ENCODE measurements at places on chromosomes 16 and 17.

DNA sequence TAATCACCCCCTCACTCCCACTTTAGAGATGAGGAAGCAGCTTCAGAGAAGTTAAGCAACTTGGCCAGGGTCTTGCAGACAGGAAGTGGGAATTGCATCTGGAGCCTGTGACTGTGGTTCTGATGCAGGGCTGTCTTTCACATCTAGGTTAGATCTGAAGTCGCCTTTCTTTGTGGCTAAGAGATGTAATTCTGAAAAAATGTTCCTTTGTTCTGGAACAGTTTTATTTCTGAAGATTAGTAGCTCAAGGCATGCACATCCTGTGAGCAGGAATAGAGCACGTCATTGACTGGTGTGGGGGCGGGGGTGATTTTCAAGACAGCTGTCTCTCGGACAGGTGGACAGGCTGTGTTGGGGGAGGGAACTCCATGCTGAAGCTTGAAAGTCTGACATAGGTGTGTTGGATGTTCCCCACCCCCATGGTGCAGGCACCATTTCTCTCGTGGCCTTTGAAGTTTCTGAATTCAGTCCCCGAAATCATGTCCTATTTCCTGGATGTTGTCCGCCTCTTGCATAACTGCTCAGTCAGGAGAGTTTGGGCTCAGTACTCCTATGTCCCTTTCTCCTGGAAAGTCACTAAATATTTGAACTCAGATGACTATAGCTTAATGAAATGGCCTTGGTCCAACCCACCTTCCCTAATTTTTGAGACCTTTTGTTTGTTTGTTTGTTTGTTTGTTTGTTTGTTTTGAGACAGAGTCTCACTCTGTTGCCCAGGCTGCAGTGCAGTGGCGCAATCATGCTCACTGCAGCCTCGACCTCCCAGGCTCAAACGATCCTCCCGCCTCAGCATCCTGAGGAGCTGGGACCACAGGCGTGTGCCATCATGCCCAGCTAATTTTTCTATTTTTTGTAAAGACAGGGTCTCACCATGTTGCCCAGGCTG lies 21.0 kb upstream of the HERPUD1 start:
- H3K27ac ChIP-seq = peak overlapping the region; percentile 77
- H3K36me3 ChIP-seq = no peaks in the 10 kb centered on the region
- H3K27me3 ChIP-seq = peaks cover 10% of the 10 kb centered on the region
- peak; percentile 51 for DNase-seq
- peak overlapping the region; percentile 36 for H3K4me3 ChIP-seq
- H3K4me1 ChIP-seq = peaks cover 49% of the 10 kb centered on the region

DNA sequence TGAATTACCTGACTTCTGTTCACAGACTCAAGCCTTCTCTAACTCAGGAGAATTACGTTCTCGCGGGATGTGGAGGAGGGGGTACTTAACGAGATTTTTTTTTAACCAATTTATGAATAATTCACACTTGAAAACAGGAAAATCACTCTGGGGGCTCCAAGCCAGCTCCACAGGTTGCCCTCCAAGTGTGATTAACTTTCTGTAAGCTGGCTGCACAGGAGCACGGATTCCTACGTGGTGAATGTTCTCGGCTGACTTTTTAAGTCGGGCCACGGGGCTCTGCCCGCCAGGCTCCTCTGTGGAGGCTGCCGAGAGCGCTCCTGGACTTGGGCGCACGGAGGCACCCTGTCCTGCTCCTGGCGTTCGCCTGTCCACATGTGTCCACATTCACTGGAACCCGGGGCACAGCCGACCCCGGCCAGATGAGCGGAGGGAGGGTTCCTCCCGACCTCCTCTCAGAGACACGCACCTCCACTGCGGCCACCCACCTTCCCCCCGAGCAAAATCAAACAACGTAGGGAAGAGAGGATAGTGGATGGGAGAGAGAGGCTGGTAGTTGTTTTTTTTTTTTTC lies 147.1 kb upstream of the CHMP6 start:
- H3K27ac ChIP-seq = no peak overlapping the region
- no peak for DNase-seq
- H3K27me3 ChIP-seq = no peaks in the 10 kb centered on the region
- H3K4me3 ChIP-seq = no peak overlapping the region

DNA sequence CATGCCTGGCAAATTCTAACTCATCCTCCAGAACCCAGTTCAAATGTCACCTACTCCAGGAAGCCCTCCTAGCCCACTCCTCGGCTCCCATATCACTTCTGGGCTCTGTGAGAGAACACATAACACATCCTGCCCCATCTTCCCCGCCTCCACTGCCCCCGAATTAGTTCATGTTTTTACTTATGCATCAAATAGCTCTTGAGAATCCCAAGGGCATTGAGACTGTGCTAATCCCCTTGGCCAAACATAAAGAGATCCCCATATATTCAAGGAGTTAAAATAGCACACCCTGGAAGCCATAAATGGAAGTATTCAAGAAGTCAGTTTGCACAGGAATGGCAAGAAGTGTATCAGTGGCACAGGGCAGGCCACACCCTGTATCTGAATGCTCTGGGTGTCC lies 2.0 kb upstream of the CREBBP start:
- H3K4me1 ChIP-seq = peaks cover 22% of the 10 kb centered on the region
- H3K27me3 ChIP-seq = peaks cover 4% of the 10 kb centered on the region

DNA sequence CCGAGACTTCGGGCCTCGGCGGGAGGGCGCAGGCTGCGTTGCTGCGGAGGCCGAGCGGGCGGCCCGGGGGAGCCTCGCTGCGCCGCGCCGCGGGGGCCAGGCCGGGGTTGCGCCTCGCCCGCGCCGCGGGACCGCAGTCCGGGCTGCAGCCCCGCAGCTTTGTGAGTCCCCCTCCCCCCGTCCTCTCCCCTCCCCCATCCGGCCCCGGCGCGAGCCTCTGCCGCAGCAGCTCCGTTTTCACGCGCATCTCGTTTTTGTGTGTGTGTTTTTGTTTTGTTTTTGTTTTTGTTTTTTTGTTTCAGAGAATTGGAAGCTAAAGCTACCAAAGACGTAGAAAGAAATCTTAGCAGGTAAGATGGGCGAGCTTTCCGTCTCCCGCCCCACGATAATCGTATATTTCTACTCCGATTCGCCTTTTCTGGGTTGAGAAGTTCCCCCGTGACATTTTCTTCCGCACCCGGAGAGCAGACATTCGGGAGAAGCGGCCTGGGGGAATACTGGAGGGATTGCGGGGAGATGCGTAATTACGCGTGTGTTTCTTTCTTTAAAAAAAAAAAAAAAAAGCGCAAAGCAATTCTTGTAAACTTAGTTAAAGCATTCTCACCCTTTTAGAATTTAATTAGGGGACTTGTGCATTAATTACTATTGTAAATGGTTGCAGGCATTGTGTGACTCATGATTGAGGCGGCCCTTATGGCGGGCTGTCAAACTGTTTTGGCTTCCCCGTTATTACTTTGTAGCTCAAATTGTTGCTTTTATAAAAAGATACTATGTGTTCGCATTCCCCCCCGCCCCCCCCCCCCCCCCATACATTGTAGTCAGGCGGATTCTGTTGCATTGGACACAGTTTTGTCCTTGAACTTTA lies 732 bp downstream of the TNRC6A start:
- peak overlapping the region; percentile 97 for H3K4me3 ChIP-seq
- no peak for DNase-seq
- peaks cover 34% of the 10 kb centered on the region for H3K36me3 ChIP-seq
- peaks cover 41% of the 10 kb centered on the region for H3K4me1 ChIP-seq

GRCh38 chr16:85810742-85811115 lies 11.2 kb downstream of the COX4I1 start:
- DNase-seq = no peak
- no peak overlapping the region for H3K27ac ChIP-seq
- H3K36me3 ChIP-seq = peaks cover 9% of the 10 kb centered on the region

- DNase-seq = peak; percentile 97
- no peaks in the 10 kb centered on the region for H3K4me1 ChIP-seq
- H3K4me3 ChIP-seq = no peak overlapping the region
- no peak overlapping the region for H3K27ac ChIP-seq
- H3K27me3 ChIP-seq = no peaks in the 10 kb centered on the region
Measured at GRCh38 chr17:58630883-58631522, 60.8 kb downstream of the TEX14 start.

DNA sequence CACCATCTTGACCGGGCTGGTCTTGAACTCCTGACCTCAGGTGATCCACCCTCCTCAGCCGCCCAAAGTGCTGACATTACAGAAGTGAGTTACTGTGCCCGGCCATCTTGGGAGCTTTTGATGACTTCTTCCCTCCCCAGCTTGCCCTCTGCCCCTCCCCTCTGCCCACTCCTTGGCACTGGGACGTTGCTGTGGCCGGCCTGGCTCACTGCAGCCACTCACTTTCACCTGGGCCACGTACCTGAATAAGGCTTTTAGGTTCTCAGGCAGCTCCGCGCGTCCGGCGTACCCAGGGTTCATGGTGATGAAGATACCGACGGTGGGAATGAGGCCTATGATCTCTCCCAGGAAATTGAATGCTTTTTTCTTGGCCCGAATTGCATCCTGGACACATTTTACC lies 81.6 kb downstream of the DNAH17 start:
- no peak overlapping the region for H3K27ac ChIP-seq
- no peaks in the 10 kb centered on the region for H3K36me3 ChIP-seq
- no peak overlapping the region for H3K4me3 ChIP-seq
- H3K4me1 ChIP-seq = no peaks in the 10 kb centered on the region
- DNase-seq = no peak

- H3K36me3 ChIP-seq = peaks cover 6% of the 10 kb centered on the region
- DNase-seq = no peak
- H3K27ac ChIP-seq = no peak overlapping the region
- no peaks in the 10 kb centered on the region for H3K4me1 ChIP-seq
Measured at GRCh38 chr16:68920349-68920748, 77.0 kb downstream of the TANGO6 start.

GRCh38 chr16:58970775-58971174 lies 236.7 kb upstream of the GOT2 start:
- H3K36me3 ChIP-seq = peaks cover 4% of the 10 kb centered on the region

GRCh38 chr17:75695141-75695829 lies 26.0 kb upstream of the ITGB4 start:
- H3K4me1 ChIP-seq = peaks cover 84% of the 10 kb centered on the region
- DNase-seq = peak; percentile 89
- peak overlapping the region; percentile 98 for H3K27ac ChIP-seq
- H3K27me3 ChIP-seq = no peaks in the 10 kb centered on the region
- peaks cover 49% of the 10 kb centered on the region for H3K36me3 ChIP-seq
- H3K4me3 ChIP-seq = peak overlapping the region; percentile 84

GRCh38 chr17:73262676-73263642 lies 1.3 kb upstream of the CPSF4L start:
- no peak overlapping the region for H3K4me3 ChIP-seq
- peaks cover 7% of the 10 kb centered on the region for H3K27me3 ChIP-seq
- DNase-seq = no peak
- H3K4me1 ChIP-seq = no peaks in the 10 kb centered on the region

DNA sequence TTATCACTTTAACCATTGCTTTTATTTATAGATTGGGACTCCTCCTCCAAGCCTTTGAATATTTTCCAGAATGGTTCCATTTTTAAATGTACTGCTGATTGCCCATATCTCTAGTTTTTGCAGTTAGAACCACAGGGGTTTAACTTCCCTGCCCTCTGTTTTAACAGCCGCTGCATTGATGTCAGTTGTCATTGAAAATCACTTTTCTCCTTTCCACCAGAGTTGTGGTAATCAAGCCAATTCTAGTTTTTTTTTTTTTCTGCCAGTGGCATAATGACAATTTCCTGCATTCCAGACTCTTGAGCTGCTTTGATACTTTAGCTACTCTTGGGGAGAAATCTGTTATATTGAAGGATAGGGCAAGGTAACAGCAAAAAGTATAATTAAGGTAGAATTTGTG lies 91.5 kb downstream of the HS3ST4 start:
- no peak overlapping the region for H3K4me3 ChIP-seq
- H3K27me3 ChIP-seq = peaks cover 3% of the 10 kb centered on the region
- no peaks in the 10 kb centered on the region for H3K36me3 ChIP-seq
- no peaks in the 10 kb centered on the region for H3K4me1 ChIP-seq
- H3K27ac ChIP-seq = no peak overlapping the region

DNA sequence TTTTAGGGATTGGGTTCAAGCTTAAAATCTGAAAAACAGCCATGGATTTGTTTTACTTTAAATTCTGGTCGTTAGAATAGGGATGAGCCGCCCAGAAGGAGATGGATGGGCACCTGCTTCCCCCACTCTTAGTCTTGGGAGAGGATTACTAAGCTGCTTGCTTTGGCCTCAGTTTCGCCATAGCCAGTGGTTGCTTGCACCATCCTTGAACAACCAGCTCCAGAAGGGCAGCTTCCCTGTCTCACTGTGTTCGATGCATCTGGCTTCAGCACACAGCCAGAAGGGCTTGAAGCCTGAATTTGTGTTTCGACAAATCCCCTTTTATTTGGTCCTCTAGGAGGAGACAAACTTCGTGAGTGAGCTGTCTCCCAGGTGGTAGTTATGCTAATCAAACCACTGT lies 7.1 kb downstream of the CYB5D2 start:
- H3K36me3 ChIP-seq = peaks cover 3% of the 10 kb centered on the region
- H3K4me1 ChIP-seq = no peaks in the 10 kb centered on the region
- no peak for DNase-seq
- H3K27ac ChIP-seq = no peak overlapping the region
- H3K4me3 ChIP-seq = no peak overlapping the region

DNA sequence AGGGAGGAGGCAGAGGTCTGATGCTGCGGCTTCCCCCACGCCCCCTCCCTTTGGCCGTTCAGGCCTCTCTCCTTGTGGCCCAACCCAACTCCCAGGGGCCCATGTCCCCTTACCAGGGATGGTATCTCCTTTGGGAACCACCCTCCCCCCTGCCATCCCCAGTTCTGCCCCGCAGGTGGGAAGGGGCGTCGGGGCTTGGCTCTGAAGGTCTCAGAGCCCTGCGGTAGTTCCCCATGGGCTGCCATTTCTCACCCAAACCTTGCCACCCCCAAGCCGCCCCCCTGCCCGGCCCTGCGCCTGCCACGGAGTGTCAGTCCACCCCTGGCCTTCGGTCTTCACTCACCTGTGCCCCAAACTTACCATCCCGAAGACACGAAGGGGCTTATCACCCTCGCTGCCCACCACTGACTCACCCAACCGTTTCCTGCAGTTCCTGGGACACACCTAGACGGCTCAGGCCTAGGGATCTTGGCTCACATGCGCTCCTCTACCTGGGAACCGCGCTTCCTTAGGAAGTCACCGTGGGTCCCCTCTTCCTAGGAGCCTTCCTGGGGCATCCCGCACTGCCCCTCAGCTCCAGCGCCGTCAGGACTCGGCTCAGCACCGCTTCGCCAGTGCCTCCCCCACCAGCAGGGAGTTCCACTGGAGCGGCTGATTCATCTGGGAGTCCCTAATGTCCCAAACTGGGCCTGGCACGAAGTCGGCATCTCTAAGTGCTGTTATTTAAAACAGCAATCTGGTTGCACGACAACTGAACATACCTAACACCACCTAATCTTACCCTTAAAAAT lies 1.1 kb upstream of the DOC2A start:
- H3K4me3 ChIP-seq = peak overlapping the region; percentile 48
- no peak overlapping the region for H3K27ac ChIP-seq
- H3K27me3 ChIP-seq = peaks cover 21% of the 10 kb centered on the region
- no peaks in the 10 kb centered on the region for H3K36me3 ChIP-seq

DNA sequence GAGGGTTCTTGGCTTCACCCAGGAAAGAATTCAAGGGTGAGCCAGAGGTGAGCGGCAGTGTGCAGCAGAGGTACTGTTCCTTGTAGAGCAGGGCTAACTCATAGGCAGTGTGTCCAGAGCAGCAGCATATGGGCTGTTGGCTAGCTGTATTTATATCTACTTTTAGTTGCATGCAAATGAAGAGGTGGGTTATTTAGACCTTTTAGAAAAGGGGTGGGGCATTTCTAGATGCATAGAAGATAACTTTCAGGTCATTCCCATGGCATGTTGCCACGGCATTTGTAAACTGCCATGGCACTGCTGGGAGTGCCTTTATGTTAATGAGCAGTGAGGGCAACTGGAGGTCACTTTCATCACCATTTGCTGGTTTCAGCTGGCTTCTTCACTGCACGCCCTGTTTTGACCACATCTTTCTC lies 141.0 kb downstream of the STX8 start:
- no peaks in the 10 kb centered on the region for H3K36me3 ChIP-seq
- no peak for DNase-seq
- H3K27me3 ChIP-seq = no peaks in the 10 kb centered on the region
- no peak overlapping the region for H3K4me3 ChIP-seq

Data from HFFc6 (cell line).